Fibroblast of skin of left biceps (primary cell): ENCODE measurements at places on chromosomes 12 and 14.

- peak; percentile 31 for DNase-seq
Observed at GRCh38 chr12:104975587-104976343, 10.4 kb upstream of the NOPCHAP1 start.

GRCh38 chr12:65882486-65882885 lies 58.2 kb downstream of the HMGA2 start:
- DNase-seq, result no peak

DNA sequence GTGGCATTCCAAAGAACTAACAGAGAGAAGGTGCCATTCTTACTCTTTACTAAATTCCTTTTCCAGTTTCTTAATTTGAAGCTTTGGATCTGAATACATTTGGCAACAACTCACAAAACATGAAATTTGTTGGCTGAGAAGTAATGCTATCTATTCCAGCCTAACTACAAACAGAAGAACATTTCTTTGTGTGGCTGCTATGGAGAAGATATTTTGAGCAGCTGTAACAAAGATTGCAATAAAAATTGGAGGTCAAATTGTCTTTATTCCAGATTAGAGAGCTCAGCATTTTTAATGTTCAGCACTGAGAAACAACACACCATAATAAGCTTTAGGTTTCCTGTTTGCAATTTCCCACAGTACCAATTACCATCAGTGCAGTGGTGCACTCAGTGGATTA lies 835.8 kb upstream of the FLRT2 start:
- DNase-seq, result no peak

- peak; percentile 61 for DNase-seq
Observed at GRCh38 chr14:61528591-61529021, 166.7 kb upstream of the HIF1A start.
